Memory B cell (primary cell): ENCODE measurements at places on chromosomes 1 and 21.
A peak's percentile ranks its signal among the peaks of the same experiment; 100 is the strongest.

DNA sequence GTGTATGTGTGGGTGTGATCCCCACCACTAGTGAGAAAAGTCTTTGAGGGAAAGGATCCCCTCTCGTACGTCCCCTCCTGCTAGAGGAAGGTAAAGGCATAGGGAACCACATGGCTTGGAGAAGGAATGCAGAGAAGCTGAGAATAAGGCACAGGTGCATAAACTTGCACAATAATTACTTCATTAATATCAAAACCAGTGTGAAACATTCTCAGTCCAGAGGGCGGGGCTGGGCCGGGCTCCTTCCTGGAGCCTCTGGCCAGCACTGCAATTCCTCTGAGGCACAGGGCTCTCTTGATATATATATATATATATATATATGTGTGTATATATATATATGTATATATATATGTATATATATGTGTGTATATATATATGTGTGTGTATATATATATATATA is 162.6 kb downstream of the TSEN15 start:
- DNase-seq, result no peak

- DNase-seq, result no peak
These were observed 15.5 kb upstream of the PADI4 start for GRCh38 chr1:17292299-17293160.

- peak; percentile 71 for DNase-seq
These were observed 9.6 kb downstream of the ZBTB17 start for GRCh38 chr1:15966081-15966955.

DNA sequence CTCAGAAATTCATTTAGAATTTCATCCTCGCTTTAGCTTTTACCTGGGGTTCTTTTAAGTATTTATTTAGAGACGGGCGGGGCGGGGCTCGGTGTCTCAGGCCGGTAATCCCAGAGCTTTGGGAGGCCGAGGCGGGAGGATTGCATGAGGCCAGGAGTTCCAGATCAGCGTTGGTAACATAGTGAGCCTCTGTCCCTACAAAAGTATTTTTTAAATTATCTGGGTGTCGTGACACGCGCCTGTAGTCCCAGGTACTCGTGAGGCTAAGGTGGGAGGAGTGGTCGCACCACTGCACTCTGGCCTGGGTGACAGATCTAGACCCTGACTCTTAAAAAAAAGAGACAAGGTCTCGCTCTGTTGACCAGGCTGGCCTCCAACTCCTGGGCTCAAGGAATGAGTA is 942 bp upstream of the RSBN1 start:
- DNase-seq, result no peak

DNA sequence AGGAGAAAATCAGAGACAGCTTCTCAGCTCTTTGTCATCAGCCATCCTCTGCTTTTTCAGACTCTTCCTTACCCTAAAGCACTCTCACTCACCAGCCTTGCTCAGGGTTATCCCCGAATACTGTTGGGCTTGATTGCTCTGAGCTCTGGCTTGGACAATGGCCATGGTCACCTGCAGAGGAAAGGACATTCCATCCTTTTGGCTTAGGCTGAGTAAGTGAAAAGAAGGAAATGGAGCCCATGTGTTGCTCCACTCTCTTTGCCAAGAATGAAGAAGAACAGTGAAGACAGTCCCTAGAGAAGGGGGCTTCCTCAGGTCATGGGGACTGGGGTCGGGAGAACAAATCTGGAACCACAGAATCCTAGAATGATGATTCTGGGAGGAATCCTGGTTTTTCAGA is 2.3 kb downstream of the MTMR11 start:
- DNase-seq, result no peak

DNA sequence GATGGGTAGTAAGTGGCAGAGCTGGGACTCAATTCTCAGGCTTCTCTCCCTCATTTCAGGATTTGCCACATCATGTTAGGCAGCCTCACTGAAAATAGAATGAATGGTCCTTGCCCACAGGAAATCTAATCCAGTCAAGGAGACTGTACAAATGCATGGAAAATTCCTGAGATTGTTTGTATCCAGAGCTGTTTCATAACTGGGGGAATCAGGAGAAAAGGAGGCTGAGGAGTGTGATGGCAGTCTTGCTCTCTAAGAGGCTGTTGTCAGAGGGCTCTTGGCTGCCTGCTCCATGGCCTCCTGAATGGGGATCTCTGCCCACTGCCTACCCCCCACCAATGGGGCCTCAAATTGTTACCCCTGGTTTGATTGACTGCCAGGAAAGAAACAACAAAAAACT is 141.9 kb upstream of the TNR start:
- DNase-seq, result no peak

- no peak for DNase-seq
These were observed 187.4 kb downstream of the NUF2 start for GRCh38 chr1:163509114-163509513.
